ENCODE measurements at places on chromosomes 12 and 14. TPM values are rescaled to one million over a fixed set of nuclear protein-coding genes. Genes with fewer than 3 reads are reported as not detected.
A peak's percentile ranks its signal among the peaks of the same experiment; 100 is the strongest.

MEG3 gene
- 29.6 TPM for polyA plus RNA-seq

DNA sequence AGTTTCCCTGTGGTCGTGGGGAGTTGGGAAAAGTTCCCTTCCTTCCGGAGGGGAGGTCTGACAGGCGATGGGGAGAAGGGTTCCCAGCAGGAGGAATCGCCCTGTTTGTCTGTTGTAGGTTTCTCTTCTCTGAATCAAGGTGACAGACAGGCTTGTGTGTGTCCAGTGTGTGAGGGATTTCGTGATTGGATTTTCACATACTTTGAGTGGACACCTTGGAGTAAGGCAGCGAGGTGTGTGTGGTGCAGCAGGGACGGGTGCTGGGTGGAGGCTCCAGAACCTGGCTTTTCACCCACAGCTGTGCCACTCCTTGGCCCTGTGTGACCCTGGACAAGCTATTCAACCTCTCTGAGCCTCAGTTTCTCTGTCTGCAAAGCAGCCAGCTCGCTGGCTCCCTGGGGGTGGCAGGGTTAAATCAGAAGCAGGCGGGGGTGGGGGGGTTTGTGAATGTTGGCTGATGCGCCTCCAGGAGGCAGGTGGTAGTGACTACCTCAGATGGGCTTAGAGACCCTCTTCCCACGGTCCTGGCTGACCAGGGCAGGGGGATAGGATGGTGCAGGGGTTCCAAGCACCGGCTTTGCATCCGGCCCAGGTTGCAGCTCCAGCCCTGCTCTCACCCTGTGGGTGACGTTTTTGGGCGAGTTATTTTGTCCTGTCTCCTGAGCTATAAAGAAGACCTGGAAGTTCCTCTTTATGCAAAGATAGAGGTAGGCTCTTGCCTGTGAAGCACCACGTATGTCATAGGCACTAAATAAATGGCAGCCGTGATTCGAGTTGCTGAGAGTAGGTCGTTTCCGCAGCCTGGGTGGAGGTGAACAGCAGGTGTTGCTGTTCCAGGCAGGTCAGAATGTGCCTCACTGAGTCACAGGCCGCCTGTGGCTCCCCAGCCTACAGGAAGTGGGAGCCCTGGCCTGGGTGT lies 679 bp downstream of the BDKRB2 start:
- DNase-seq, result no peak

DNA sequence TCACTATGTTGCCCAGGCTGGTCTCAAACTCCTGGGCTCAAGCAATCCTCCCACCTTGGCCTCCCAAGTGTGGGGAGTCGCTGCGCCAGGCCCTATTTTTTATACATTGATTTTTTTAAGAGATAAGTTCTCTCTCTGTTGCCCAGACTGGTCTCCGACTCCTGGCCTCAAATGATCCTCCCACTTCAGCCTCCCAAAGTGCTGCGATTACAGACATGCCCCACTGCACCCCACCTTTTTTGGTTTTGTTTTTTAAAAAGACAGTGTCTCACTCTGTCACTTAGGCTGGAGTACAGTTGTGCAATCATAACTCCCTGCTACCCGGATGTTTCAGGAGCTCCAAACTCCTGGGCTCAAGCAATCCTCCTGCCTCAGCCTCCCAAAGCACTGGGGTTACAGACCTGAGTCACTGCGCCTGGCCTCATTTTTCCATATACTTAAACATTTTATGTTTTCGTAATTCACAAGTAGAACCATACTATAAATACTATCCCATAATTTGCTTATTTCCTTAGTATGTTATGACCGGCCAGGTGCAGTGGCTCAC lies 16.8 kb downstream of the HECTD1 start:
- no peak for DNase-seq

GRCh38 chr12:66190519-66191370 lies 1.7 kb downstream of the IRAK3 start:
- DNase-seq, result no peak

DNA sequence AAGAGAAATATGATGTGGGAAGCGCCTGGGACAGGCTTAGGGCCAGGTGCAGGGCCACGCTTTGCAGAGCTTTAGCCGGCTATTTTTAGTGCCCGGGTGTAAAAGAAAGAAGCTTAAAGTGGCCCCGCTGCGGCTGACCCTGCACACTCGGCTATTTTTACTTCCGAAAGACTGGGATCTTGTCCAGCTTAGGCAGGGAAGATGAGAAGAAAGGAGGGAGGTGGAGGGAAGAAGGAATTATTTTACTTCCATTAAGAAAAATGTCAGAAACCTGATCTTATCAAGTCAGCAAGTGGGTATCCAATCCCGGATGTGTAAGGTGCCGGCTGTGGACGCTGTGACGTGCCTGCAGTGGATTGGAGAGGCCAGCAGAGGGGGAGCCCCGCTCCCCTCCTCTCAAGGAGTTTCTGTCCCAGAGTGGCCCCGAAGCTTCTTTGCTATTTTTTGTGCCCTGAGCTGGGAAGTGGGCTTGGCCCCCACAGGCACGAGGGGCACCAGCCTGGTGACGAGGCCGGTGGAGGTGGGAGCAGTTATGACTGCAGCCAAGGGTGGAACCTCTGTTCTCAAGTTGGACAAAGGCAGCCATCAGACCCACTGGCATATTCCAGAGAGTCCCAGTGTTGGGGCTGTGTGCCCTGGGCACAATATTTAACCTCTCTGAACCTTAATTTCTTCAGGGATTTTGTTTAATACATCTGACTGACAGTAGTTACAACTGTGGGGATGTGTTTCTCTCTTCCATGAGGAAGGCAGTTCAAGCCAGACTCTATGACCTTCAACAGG lies 97.7 kb downstream of the ESRRB start:
- peak; percentile 80 for DNase-seq

NINJ2 gene
- 0.69 TPM for polyA plus RNA-seq

POLE gene
- polyA plus RNA-seq, result 5.3 TPM

GSG1 gene
- polyA plus RNA-seq, result 0.34 TPM

FGF23 gene
- polyA plus RNA-seq, result not detected

- no peak for DNase-seq
Observed at GRCh38 chr12:135138-135537, 68.6 kb downstream of the IQSEC3 start.

DNA sequence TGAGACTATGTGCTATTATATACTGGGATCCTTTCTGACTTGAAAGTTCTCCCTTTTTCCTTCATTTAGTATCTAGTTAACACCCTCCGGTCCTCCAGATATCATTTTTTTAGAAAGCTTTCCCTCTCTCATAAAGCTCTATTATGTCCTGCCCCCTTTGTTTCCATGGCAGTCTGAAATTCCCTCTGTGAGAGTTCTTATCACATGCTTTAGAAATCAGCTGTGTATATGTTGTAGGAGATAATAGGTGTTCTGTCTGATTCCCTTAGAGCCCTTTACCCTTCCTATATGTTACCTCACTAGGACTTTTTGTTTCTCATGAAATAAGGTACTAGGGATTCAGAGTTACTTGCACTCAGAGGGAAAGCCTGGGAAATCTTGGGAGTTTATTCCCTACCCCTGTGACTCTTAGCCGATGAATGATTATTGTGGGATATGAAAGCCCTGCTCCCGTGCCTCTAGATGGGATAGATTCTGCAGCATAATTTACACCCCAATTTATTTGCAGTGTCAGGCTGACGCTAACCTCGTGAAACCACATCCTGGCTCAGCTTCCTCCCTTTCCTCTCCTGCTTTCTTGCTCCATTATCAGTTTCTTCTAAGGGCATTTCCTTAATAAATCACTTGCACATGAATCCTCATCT lies 448.4 kb downstream of the MDGA2 start:
- no peak for DNase-seq

DNA sequence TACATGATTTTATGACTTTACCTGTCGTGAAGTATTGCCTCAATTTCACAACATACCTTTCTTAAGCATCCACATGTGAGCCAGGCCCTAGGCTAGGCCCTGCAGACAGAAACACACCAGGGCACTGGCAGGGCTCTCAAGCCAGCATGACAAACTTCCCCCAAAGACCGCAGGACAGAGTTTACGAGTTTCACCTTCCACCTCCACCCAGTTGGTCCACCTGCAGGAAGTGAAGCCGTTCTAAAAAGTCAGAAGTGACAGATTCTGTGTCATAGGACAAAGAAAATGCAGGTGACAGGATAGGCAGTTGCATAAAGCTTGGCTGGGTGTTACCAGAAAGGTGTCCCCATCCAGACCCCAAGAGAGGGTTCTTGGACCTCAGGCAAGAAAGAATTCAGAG lies 382.3 kb downstream of the PCNX1 start:
- DNase-seq, result no peak

GRCh38 chr12:49232940-49233841 lies 31.7 kb upstream of the TUBA1C start:
- peak; percentile 65 for DNase-seq

GRCh38 chr12:98259693-98260092 lies 255.7 kb upstream of the TMPO start:
- DNase-seq, result no peak

Data from kidney (tissue), 22 donors.